T-helper 17 cell (primary cell): ENCODE measurements at places on chromosomes 1 and 21.

GRCh38 chr1:153773096-153773921 lies 1.9 kb upstream of the SLC27A3 start:
- no peak for DNase-seq

GRCh38 chr1:235683653-235684052 lies 34.1 kb upstream of the GNG4 start:
- no peak for DNase-seq

- no peak for DNase-seq
Observed at GRCh38 chr1:158731707-158732106, 11.2 kb upstream of the OR6K3 start.

DNA sequence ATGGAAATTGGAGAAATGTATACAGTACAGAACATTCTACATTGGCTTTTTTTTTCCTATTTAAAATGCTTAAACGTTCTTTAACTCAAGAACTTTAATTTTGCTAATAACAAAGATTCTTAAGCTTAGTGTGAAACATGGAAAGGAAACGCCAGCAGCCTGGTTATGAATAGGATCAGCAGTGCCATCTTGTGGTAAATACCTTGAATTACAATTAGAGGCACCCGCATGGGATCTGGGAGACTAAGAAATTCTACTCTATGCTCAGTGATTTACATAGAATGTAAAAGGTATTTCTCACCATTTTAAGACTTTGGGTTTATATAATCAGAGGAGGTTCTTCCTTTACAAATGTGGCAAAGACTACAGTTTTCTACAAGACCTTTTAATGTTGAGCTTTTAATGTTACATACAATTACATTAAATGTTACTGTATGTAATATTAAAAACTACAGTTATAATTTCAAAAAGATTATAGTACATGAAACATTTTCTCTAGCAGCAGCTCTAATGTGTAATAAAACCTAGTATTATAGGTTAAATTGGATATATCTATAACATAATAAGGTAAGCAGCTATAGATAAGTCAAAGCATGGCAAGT lies 32.1 kb upstream of the APOBEC4 start:
- DNase-seq = no peak

DNA sequence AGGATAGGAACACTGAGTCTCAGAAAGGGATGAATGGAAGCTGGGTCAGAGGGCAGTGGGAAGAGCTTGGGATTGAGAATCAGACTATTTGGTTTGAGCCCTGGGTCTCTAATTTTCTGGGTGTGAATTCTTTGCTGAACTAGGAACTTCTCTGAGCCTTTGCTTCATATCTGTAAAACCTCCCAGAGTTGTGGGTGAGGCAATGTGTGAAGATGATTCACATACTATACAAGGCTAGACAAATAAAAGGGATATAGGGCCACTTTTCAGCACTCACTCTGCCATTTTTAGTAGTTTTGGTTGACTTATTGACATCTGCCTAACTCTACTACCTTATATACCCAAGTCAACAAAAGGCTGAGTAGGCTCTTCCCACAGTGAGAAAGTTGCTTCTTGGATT lies 77.7 kb upstream of the JUN start:
- DNase-seq = no peak

DNA sequence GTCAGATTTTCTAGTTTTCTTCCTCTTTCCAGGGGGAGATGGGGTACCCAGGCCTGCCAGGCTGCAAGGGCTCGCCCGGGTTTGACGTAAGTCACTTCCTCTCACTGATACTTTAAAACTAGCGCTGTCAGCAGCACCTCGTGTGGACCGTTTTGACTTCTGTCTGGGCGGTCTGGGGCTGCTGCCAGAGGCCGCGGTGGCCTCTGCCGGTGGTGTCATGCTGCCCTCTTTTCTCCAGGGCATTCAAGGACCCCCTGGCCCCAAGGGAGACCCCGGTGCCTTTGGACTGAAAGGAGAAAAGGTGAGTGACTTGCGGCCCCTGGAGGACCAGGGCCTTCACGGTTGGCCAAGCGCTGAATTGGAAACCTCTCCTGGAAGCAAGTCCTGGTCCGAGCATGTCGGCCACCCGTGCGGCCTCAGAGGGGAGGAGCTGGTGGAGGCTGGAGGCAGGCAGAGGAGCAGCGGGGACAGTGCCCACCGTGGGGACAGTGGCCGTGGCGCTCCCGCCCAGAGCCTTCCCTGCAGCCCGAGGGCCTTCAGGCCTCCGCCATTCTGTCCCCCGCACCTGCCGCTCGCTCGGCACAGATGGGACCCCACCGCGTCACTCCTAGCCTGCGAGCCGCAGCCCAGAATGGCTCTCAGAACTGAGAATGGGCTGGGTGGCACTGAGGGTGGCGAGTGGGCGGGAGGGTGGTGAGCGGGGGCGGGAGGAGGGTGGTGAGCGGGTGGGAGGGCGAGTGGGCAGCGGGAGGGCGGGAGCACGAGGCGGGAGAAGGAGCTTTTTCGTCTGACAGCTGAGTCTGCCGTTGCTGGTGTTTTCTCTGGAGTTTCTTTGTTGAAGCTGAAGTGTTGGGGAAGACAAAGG lies 9.4 kb downstream of the COL6A1 start:
- peak; percentile 2 for DNase-seq

DNA sequence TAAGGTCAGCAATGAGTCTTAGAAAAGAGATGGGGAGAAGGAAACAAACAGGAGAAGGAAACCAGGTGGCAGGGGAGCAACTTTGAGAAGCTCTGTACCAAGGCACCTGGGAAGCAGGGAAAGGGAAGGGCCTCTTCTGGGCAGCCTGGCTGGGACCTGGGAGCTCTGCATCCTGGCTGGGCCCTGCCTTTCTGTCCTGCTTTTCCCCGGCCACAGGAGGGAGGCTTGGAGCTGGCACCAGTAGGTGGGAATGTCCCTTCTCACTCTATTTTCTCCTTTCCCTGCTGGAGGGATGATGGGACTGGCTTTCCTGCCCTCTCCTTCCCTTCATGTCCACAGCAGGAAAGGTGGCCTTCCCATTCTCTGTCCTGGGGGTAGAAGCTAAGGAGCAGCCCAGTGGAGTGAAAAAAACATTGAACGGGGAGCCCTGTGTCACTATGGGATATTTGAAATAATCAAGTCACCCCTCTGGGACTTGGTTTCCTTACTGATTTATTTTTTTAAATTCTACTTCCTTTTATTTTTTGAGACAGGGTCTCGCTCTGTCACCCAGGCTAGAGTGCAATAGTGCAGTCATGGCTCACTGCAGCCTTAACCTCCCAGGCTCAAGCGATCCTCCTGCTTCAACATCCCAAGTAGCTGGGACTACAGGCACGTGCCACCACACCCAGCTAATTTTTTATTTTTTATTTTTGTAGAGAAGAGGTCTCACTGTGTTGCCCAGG lies 5.1 kb upstream of the NES start:
- DNase-seq = no peak

- DNase-seq = no peak
Observed at GRCh38 chr1:178518894-178519293, 6.0 kb downstream of the TEX35 start.

DNA sequence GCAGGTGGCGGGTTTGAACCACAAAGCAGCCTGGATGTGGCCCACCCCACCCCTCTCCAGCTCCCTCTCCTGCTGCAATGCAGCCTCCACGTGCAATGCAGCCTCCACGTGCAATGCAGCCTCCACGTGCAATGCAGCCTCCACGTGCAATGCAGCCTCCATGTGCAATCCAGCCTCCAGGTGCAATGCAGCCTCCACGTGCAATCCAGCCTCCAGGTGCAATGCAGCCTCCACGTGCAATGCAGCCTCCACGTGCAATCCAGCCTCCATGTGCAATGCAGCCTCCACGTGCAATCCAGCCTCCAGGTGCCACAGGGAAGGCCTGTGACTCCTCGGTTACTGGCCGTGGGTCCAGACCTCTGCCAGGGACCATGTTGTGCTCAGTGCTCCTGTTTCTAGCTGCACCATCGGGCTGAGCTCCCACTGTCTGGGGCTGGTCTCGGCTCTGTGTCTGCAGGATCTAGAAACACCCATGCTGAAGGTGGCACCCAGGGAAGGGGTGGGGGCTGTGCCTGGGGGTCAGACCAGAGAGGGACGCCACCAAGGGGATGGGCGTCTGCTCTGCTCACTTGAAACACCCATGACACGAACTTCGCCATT lies 11.9 kb upstream of the LRRC3 start:
- DNase-seq = no peak

DNA sequence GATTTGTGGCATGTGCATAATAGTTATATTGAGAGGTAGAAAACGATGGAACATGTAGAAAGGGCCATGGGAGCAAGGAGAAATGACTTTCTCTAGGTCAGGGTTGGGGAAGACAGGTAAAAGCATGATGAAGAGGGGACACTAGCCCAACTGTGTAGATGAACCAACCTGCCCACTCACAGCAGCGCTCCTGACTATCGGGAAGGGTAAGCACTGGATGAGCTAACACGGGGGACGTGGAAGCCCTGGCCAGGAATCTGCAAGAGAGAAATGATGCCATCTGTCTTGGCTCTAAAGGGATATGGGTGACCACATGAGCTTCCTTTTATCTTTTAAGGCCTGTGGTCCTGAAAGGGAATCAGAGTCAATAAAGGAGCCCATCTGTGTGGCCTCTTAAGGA lies 36.2 kb upstream of the TMEM125 start:
- DNase-seq = no peak

- no peak for DNase-seq
Observed at GRCh38 chr1:66166753-66167152, 367.2 kb upstream of the SGIP1 start.

DNA sequence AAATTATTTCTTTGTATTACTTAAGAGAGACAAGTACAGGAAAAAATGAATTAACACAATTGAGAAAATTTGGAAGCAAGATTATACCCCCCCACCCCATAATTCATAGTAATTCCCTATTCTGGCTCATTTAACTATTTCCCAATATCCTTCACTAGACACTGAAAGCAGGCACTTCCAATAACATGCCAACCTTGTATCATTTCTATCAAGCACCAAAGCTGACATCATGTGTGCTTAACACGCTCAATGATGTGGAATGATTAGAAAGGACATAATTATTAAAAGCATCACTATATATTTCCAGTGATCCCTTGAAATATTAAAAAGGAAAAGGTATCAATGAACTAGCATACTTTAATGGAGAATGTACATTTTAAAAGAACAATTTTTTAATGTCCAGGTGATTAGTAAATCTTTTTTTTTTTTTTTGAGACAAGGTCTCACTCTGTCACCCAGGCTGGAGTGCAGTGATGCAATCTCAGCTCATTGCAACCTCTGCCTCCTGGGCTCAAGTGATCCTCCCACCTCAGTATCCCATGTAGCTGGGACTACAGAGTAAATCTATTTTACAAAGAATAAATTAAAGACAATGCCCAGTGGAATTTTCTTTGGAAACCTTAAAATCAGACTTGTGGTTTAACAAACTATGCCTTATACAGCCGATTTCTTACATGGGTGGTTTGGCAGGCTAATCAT lies 443.9 kb downstream of the DSCAM start:
- no peak for DNase-seq

DNA sequence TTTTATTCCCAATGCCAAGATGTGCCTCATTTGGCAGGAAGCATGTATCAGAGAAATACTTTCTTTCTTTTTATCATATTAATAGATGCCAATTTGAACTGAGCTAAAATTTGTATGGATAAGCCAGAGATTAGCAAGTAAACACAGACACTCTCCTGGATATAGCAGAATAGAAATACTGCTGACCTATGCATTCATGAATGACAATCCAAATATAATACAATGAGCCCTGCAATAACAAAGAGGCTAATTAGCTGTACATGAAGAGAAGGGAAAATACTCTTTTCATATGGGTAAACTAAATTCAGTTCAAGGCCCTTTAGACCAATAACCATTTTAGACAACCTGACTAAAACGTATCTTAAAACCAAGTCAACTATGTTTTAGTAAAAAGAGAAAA lies 388.1 kb upstream of the NR5A2 start:
- no peak for DNase-seq

DNA sequence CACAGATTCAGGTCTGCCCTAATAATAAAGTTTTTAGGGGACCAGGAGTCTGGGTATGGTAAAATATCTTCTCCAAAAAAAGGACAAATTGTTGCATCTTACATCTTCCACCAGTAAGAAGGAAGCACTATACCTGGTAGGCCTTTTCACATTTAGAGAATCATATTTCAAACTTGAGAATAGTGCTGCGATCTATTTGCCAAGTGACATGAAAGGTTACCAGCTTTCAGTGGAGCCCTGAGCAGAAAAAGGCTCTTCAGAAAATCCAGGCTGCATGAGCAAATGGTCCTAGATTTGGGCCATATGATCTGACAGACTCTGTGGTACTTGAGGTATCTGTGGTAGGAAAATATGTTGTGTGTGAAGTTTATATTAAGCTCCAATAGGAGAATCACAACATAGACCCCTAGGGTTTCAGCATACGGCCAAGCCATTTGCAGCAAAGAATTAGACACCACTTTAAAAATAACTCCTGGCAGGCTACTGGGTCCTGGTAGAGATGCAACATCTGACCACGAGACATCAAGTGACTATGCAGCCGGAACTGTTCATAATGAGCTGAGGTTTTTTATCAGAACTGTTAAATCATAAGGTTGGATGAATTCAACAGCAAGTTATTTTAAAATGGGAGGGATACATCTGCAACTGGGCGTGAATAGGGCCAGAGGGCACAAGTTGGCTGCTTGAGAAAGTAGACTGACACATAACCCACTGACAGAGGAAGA lies 38.6 kb upstream of the CCDC190 start:
- no peak for DNase-seq

DNA sequence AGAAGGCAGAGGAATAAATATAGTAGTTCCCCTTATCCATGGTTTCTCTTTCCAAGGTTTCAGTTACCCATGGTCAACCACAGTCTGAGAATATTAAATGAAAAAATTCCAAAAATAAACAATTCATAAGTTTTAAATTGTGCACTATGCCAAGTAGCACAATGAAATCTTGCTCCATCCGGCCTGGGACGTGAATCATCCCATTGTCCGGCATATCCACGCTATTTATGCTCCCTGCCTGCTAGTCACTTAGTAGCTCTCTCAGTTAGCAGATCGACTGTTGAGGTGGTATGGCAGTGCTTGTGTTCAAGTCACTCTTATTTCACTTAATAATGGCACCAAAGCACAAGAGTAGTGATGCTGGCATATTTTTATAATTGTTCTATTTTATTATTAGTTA lies 58.6 kb upstream of the ARHGAP29 start:
- no peak for DNase-seq

DNA sequence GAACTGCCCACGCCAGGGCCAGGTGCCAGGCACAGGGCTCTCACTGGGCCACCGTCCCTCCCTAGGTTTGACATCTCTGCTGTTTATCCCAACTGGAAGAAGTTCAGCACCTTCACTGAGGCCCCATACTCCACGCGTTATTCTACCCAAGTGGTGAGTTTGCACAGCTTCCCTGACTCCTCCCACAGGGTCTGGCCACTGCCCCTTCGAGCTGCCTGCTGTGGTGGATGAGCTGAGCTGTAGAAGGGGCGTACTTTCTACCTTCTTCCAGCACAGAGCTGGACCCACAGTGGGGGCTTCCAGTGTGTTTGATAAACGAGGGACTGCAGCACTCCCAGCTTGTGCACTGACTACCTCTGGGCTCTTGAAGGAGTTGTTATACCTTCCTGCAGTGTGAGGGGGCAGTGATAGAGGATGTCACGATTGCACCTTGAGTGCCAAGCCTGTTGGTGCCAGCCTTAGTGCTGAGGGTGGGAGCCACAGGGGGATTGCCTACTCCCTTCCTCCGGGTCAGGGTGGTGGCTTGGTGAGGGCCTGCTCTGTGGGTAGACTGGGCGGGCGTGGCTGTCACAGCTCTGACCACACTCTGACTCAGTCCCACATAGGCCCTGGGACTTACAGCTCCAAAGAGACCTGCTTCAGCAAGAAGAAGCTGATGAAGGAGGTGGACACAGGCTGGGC lies 5.9 kb upstream of the TTC22 start:
- DNase-seq = no peak

- DNase-seq = no peak
Observed at GRCh38 chr1:114719424-114719787, 2.8 kb upstream of the NRAS start.

GRCh38 chr1:18166929-18167328 lies 59.3 kb downstream of the IGSF21 start:
- no peak for DNase-seq
